Retinal pigment epithelial cell (primary cell): ENCODE measurements at places on chromosomes 7 and 10.

DNA sequence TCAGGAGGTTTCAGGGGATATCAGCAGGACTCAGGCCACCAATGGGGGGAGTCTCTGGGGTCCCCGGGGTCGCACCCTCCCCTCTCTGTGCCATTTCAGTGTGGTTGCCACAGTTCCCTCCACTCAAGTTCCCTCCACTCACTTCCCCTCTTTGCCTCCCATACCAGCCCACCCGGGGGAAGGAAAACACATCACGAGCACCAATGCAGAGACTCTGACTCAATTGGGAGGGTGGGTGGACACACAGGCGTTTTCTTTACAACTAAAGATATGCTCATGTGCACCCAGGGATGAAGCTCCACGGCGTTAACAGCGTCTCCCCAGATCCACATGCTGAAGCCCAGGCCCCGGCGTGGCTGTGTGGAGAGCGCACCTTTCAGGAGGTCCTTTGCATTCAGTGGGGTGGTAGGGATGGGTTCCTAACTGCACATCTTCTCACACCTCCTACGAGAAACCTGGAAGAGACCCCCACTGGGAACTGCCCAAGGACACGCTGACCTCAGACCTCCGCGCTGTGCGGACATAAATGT is 254.1 kb downstream of the ZMYND11 start:
- no peak for DNase-seq

DNA sequence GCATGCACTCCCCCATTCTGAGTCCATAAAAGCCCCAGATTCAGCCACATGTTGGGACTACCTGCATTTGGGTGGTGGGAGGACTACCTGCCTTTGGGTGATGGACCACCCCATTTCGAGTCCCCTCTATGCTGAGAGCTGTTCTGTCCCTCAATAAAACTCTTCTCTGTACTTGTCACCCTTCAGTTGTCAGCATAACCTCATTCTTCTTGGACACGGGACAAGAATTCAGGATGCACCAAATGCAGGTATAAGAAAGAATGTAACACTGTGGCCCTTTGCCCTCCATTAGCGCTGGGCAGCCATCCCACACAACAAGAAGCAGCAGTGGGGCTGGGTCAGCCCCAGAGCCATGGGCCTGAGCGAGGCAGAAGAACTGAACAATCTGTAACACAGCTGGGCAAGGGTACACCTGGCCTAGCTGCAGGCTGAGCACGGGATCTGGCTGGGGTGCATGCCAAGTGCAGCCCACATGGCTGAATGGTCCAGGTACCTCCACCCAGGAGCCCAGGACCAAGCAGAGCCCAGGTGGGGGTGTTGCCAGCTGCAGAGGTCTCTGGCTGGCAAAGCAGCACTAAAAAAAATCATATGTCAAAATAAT is 1344.3 kb upstream of the LRRTM3 start:
- no peak for DNase-seq

DNA sequence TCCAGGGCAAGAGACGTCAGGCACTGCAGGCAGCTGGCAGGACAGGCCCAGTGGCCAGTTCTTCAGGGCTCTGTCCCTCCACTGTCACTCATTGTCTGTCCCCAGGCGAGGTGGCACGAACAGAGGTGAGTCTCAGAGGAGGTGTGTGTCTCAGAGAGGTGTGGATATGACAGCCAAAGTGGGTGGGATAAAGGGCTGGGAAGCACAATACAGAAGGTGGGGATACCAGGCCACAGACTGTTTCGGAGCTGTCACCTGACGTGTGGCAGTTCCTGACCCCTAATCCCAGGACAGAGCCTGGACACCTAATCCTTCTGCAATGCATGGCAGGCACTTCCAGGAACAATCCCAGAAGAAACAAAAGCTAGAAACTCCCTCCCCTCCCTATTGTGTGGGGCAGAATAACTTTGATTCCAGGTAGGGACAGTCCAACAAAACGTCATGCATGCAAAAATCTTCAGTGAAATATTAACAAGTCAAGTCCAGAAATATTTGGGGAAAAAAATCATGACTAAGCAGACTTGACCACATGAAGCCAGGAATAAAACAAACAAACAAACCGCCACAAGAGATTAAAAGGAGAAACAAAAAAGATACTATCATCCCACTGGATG is 11.6 kb downstream of the KLRG2 start:
- no peak for DNase-seq

- no peak for DNase-seq
Measured at GRCh38 chr10:58752665-58753064, 240.0 kb downstream of the BICC1 start.

DNA sequence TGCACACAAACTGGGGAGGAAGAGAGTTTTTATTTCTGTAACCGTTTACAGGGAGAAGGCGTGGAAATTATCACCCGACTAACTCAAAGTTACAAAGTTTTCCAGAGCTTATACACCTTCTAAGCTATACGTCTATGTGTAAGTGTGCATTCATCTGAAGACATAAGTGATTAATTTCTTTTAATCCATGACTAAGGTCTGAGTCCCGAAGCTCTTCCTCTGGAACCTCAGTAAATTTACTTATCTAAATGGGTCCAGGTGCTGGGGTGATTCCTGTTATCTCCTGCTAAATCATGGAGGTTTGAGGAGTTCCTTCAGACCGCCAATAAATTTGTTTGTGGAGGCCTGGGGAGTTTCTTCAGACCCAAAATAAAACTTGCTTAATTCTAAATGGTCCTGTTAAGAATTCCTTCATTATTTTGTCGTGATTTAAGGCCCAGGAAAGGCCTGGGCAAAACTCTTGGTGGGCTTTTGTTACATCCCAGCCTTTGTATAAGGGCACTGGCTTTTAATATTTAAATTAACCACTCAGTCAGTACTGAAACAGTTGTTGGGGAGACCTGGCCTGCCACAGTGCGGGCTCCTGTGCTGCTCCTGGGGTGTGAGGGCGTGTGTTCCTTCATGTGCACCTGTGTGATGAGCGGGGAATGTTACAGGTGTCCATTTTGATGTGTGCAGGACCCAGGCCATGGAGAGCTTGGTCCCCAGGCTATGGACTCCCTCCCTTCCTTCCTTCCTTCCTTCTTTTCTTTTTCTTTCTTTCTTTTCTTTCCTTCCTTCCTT is 5.8 kb upstream of the METTL27 start:
- DNase-seq = no peak

- peak; percentile 14 for DNase-seq
Measured at GRCh38 chr10:16777473-16778370, 39.5 kb downstream of the RSU1 start.

DNA sequence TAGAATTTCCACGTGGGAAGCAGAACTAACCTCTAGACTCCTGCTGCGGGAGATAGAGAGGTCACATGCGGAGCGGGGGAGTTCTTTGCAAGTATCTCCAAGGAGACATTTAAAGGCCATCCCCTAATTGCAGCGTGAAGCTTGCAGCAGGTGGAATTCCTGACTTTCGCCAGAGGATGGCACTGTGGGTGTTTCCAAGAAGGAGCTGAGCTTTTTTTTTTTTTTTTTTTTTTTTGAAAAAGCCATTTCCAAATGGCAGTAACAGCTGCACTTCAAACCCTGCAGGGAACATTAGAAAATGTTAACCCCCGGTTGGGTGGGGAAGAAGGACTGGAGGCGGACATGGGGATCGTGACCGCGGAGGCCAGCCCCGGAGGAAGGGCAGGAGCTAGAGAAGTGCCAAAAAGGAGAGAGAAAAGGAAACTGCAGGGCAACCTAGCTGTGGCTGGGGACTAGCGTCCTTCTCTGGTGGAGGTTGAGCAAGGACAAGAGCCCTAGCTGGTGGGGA is 487.7 kb downstream of the TYW1 start:
- peak; percentile 13 for DNase-seq

- no peak for DNase-seq
Measured at GRCh38 chr10:129063877-129064276, 403.2 kb upstream of the MGMT start.

DNA sequence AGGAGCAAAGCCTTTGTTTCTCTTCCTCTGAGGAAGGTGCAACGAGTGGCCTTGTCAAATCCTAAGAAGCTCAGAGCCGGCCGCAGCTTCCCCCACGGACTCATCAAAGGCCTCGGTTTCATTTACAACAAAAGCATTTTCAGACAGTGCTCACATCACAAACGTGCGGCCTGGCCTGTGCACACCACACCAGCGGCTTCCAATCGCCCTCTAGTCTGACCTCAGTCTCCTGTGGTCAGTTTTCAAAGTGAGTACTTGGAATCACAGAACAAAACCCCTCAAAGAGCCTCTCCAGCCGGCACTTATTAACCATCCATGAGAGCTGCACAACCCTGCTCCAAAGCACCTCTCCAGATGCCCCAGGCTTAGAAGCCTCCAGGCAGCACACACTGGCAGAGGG is 3.3 kb downstream of the RADIL start:
- no peak for DNase-seq

GRCh38 chr7:151339651-151340382 is 1.8 kb upstream of the NUB1 start:
- no peak for DNase-seq

DNA sequence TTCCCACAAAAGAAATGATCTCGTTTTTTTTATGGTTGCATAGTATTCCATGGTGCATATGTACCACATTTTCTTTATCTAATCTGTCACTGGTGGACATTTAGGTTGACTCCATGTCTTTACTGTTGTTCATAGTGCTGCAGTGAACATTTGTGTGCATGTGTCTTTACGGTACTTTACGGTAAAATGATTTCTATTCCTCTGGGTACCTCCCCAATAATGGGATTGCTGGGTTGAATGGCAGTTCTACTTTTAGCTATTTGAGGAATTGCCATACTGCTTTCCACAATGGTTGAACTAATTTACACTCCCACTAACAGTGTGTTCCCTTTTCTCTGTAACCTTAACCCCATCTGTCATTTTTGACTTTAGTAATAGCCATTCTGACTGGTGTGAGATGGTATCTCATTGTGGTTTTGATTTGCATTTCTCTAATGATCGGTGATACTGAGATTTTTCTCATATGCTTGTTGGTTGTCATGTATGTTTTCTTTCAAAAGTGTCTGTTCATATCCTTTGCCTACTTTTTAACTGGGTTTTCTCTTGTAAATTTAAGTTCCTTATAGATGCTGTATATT is 37.2 kb downstream of the MKLN1 start:
- DNase-seq = no peak

DNA sequence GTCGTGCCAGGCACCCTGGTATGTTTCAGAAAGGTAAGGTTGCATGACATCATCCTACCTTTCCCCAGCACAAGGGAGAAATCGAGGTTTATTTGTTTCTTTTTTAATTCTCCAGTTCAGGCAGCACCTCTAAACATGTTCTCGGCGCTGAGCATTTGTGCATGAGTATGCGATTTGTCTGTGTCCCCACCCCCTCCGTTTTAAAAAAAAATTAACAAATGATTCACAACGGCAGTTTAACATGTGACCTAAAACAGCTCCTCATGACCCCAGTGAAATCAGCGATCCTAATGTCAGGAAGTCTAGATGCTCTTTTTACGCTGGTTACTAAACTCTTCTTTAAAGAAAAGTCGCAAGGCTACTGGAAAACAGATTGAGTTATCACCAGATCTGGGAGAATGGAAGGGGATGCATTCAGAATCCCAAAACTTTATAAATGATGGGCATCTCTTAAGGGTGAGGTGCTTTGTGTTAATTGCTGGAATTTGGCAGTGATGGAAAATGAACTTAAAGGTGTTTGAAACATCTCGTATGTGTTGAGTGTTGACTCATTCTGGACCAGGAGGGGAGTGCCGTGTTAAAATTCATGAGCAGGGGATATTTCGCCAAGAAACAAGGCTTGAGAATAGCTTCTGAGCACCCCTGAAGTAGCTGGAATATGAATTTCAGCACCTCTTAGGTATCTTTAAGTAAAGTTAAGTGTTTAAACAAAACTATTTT is 106.8 kb upstream of the PDCD4 start:
- no peak for DNase-seq

DNA sequence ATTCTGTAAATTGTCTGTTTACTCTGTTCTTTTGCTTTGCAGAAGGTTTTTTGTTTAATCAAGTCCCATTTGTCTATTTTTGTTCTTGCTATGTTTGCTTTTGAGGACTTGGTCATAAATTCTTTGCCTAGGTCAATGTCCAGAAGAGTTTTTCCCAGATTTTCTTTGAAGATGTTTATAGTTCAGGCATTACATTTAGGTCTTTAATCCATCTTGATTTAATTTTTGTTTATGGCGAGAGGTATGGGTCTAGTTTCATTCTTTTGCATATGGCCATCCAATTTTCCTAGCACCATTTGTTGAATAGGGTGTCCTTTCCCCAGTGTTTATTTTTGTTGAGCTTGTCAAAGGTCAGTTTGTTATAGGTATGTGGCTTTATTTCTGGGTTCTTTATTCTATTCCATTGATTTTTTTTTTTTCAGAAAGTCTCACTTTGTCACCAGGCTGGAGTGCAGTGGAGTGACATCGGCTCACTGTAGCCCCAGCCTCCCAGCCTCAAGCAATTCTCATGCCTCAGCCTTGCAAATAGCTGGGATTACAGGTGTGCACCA is 11.6 kb upstream of the ENTPD7 start:
- DNase-seq = no peak

GRCh38 chr10:11153245-11153644 is 135.6 kb downstream of the CELF2 start:
- DNase-seq = no peak

- DNase-seq = no peak
Measured at GRCh38 chr7:43439631-43440401, 143.1 kb upstream of the STK17A start.

DNA sequence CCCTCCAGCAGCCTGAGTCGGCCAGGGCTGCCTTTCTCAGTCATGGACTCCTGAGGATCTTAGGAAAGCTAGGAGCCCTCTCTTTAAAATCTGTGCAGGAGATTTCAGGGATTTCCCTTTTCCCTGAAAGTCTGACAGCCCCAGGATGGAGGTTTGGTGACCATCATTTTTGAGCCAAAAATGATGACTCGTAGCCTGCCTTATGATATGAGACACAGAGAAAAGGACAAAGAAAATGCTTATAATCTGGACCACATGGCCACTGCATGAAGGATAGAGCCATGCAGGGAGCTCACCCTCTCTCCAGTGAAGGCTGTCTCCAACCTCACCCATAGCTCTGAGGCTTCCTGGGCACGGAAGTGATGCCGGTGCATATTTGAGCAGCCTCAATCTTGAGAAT is 106.6 kb upstream of the CHST15 start:
- DNase-seq = no peak

DNA sequence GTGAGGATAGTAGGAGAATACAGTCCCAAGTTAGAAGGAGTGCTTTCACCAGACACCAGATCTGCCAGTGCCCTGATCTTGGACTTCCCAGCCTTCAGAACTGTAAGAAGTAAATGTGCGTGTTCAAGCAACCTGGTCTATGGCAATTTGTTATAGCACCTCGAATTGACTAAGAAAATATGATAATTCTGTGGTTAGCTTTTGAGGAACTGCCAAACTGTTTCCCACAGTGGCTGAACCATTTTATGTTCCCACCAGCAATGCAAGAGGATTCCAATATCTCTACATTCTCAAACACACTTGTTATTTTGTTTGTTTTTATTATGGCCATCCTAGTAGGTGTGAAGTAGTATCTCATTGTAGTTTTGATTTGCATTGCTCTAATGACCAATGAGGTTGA is 47.0 kb downstream of the RBM20 start:
- DNase-seq = no peak

- DNase-seq = no peak
Measured at GRCh38 chr7:8536431-8536830, 103.0 kb downstream of the NXPH1 start.

GRCh38 chr7:2651847-2652735 is 20.3 kb downstream of the TTYH3 start:
- DNase-seq = no peak

- no peak for DNase-seq
Measured at GRCh38 chr7:47743965-47744591, 162.2 kb upstream of the TNS3 start.
